Muscle of leg (tissue), 16 donors: ENCODE measurements at places on chromosomes 11 and 22. TPM values are rescaled to one million over a fixed set of nuclear protein-coding genes. Genes with fewer than 3 reads are reported as not detected.

MS4A4A gene
- 13.2 TPM for polyA plus RNA-seq

DNA sequence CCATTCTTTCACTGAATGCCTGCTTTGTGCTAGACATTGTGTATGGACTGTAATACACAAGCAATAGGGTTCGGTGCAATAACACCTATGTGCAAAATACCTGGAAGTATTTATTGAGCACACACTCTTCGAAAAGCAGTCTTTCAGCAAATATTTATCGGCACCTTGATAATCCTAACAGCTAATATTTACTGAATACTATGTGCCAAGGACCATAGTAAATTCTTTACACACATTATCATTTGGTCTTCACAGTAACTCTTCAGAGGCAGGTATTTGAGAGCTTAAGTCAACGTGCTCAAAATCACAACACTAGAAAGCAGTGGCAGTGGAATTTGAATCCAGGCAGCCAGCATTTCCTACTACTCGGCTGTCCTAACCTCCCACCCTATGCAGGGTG is 2.2 kb downstream of the B3GNT6 start:
- no peak for DNase-seq

- DNase-seq = peak; percentile 48
Observed at GRCh38 chr11:67504005-67504949, 886 bp downstream of the PITPNM1 start.

GRCh38 chr11:17692931-17693330 is 26.4 kb upstream of the MYOD1 start:
- no peak for DNase-seq

AIFM3 gene
- 0.14 TPM for polyA plus RNA-seq

GRCh38 chr11:83691451-83691950 is 405.3 kb upstream of the CCDC90B start:
- peak; percentile 90 for DNase-seq

DNA sequence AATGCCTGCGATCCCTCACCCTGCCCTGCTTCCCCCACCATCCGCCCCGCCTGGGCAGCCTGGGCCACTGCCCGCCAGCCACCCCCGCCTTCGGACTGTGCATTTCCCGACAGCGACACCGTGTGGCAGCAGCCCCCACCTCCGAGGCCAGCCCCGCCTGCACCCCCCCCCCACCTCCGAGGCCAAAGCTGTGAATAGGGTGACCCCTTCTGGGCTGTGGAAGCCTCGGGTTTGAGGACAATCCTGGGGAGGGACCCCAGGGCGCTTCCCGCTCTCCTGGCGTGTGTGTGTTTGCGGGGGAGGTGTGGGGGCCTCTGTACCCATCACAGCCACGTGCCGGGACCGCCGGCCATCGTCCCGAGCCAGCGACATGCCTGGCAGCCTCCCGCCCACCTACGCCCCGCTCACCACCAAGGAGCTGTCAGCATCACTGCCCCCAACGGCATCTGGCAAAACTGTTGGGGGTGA is 33.8 kb upstream of the PPARA start:
- peak; percentile 94 for DNase-seq

KCNJ11 gene
- polyA plus RNA-seq = 22.2 TPM

TCIRG1 gene
- 21.8 TPM for polyA plus RNA-seq

OLFML1 gene
- polyA plus RNA-seq = 38.8 TPM

SAA2 gene
- polyA plus RNA-seq = not detected

MYOD1 gene
- polyA plus RNA-seq = 63.4 TPM

DNA sequence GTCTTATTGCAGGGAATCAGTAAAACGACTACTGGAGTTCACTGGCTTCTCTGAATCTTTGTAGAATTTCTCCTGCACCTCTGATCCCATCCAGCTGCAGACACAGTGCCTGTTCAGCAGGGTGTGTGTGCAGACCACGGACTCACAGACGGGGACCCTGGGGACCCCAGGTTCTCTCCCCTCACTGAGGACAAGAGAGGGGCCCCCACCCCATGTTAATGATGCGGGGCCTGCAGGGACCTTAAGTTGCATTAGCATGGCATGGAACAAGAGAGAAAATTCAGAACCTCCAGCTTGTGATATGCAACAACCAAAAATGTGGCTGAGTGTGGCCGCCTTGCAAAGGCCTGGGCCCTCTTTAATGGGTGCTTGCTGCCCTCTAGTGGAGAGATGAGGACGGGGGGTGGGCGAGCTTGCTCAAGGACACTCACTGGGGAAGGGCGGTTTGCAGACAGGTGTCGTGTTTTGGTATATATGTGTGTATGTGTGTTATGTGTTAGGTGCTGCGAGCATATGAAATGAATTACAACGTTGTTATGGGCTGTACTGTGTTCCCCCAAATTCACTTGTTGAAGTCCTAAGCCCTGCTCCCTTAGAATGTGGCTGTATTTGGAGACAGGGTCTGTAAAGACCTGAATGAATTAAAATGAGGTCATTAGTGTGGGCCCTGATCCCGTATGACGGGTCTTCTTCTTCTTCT is 84.4 kb upstream of the SEPTIN5 start:
- peak; percentile 86 for DNase-seq

GRCh38 chr11:8382436-8383053 is 118.9 kb upstream of the LMO1 start:
- no peak for DNase-seq

DNA sequence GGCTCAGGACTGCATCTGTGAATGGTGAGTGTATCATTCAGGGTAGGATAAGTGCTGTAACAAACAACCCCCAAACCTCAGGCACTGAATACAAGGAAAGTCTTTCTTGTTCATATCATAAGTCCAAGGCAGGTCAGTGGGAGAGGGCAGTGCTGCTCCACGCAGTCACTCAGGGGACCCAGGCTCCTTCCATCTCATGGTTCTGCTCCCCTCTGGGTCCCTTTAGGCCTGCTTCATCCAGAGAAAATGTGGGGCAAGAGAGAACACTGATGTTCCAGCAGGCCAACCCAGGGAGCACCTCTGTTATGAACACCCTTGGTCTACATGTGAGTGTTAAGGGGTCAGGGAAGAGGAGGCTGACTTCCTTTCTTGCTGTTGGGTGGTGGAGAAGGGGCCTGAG is 187.8 kb downstream of the CHST1 start:
- DNase-seq = no peak

OR52E8 gene
- not detected for polyA plus RNA-seq

DNA sequence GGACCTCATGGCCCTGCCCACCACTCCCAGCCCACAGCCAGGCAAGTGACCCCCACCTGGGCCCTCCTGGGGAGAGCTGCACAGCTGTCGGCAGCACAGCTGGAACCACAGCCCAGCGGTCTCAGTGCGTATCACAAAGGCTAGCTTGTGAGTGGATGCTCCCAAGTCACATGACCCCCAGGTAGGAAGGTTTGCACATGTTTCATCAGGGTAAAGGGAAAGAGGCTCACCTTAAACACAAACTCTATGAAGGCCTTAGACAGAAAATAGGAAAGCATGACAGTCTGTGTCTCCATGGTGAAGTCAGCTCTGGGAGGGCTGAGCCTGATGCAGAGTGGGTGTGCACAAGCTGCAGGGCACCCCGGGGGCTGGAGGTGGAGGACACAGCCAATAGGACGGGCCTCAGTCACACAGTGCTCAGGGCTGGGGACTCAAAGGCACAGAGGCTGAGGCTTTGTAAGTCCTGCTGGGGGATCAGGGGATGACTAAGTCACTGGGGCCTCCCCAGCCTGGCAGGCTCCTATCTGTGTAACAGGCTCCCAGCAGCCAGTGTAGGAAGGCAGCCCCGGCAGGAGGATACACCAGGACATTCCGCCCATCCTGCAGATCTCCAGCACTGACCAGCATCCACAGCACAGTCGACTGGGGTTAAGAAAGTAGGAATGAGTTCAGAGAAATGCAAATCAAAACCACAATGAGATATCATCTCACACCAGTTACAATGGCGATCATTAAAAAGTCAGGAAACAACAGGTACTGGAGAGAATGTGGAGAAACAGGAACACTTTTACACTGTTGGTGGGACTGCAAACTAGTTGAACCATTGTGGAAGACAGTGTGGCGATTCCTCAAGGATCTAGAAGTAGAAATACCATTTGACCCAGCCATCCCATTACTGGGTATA is 22.0 kb downstream of the CELSR1 start:
- DNase-seq = no peak

PRRG4 gene
- polyA plus RNA-seq = 0.79 TPM

ZNF215 gene
- polyA plus RNA-seq = 1.5 TPM

- DNase-seq = no peak
Observed at GRCh38 chr22:20989323-20990138, 7.4 kb downstream of the LZTR1 start.

DNA sequence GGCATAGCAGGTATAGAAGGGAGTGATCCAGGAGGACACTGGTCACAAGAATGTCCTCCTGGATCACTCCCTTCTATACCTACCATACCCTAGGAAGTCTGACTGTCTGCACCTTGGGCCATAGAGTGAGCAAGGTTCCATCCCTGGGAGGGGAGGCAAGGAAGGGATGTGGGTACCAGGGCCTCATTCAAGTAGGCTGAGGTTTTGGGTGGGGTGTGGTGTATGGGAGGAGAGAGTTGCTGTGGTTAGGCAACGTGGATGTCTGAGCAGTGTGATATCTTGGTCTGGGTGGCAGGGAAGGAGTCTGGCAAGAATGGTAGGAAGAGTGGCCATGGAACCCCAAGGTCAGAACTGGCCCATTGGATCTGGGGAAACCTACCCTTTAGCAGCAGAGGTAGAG is 13.2 kb downstream of the PPFIBP2 start:
- no peak for DNase-seq

DNA sequence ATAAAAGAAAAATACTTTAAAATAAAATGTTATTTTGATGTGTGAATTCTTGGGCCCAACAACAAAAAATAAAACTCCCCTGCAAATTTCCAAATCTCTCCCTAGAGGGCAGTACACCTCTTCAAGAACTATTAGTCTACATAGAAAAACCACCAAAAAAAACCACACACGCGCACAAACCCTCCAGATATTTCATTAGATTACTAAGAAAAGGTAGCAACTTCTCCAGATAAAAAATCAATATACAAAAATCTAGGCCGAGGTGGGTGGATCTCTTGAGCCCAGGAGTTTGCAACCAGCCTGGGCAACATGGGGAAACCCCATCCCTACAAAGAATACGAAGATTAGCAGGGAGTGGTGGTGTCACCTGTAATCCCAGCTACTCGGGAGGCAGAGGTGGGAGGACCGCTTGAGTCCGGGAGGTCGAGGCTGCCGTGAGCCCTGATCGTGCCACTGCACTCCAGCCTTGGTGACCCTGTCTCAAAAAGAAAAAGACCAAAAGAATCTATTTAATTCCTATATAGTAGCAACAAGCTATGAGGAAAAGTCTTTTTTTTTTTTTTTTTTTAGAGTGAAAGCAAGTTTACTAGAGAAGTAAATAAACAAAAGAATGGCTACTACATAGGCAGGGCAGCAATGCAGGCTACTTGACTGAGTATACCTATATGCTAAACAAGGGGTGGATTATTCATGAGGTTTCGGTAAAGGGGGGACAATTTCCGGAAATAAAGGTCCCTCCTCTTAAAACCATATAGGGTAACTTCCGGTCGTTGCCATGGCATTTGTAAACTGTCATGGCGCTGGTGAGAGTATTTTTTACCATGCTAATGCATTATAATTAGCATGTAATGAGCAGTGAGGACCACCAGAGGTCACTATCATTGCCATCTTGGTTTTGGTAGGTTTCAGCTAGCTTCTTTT is 13.1 kb downstream of the B3GNT6 start:
- DNase-seq = peak; percentile 95

SMC1B gene
- polyA plus RNA-seq = not detected

C11orf87 gene
- polyA plus RNA-seq = 0.20 TPM

MRPL11 gene
- polyA plus RNA-seq = 57.4 TPM

DNA sequence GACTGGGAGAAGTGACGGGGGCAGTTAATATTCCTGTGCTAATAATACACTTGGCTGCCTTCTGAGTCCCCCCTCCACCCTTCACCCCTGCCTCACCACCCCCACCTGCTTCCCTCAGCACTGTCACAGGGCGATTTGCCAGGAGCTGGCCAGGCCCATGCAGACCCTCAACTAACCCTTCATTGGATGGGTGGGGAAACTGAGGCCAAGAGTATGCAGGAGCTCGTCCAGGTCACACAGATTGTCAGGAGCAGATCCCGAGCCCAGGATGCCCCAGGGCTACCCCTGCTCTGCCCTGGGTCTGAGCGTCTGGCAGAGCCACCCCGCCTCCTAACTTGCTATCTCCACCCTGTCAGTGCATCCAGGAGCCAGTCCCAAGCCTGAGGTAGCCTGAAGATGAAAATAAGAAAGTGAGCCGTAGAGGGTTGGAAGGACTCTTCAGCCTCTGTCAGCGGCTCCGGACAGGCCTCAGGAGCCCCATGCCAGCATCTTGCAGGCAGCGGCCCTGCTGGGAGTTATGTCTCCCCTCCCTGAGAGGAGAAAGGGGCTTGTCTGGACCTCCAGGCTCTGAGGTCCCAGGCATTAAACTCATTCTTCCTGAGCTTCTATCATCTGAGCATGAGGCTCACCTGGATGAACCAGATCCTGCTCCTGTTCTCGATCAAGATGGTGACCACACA is 6.2 kb downstream of the TPBGL start:
- DNase-seq = no peak

DNA sequence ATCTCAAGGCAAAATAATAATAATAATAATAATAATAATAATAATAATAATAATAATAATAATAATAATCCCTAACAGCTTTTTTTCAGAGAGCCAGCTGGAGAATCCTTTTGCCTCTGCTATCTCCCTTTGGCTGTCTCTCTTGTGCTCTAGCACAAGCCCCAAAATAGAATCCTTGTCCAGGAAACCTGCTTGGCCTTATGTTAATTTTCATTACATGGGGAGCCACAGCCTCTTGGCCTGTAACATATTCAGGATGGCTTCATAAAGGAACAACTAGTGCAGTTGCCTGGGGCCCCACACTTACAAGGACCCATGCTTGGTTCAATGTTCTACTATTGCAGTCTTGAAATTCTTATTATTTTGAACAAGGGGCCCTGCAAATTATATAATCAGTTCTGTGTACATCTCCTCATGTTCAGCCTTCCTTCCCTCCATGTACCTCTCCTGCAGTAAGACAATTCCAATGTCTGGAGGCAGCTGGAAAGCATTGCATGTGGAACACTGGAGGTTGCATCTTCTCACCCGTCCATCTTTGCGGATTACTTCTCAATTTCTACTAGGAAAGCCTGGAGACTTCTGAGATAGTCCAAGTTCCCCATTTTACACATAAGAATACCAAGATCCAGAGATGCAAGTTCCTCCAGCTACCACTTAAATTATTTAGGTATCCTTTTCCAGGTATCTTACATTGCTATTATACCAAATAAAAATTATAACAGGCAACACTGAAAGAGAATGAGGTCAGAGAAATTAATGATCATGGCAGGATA is 37.8 kb upstream of the SORL1 start:
- no peak for DNase-seq

DNA sequence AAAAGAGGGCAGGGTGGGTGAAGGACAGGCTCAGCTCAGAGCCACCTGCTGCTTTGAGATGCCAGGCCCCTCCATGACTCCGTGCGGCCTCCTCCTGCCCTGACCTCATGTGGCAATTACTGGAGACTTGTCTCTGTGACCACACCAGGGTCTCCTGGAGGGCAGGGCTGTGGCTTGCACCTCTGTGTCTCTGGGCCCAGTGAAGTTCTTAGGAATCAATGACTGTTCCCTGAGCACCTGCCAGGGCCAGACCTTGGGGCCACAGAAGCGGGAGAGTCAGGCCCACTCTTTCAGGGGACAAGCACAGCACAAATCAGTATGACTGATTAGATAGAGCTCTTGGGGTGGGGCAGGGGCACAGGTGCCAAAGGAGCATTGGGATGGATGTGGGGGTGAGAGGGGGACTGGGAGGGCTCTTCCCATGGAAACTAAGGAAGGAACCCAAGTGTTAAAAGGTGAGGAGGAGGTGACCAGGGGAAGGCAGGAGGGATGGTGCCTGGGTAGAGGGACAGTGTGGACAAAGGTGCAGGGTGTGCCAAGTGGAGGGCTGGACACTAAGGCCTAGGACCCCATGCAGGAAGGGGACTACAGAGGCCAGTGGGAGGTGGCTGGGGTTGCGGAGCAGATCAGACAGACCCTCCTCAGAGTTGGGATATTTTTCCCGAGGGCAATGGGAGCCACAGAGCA is 77.3 kb upstream of the SHISAL1 start:
- DNase-seq = no peak

UVRAG gene
- polyA plus RNA-seq = 8.1 TPM
